ENCODE measurements at places on chromosomes 4 and X. TPM values are rescaled to one million over a fixed set of nuclear protein-coding genes. Genes with fewer than 3 reads are reported as not detected.

GRCh38 chr4:118790544-118790943 lies 45.4 kb downstream of the SEC24D start:
- no peak for DNase-seq

GRCh38 chr4:156981262-156981769 lies 9.7 kb upstream of the PDGFC start:
- DNase-seq, result no peak

DNA sequence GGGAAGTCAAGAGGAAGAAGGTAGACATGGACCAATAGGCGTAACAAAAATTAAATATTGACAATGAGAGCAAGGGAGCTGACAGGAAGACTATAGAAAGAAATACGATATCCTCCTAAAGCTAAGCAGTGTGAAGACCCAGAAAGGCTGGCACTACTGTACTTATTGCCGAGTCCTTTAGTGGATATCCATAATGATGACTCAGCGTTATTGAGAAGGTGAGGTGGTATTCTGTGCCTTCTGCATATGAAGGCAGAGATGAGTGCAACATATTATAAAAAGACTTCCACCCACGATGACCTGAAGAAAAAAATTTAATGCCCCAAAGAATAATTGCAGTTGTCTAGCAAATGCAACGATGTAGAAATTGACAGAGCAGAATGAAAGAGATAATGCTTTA lies 13.0 kb upstream of the MCF2 start:
- DNase-seq, result no peak

GRCh38 chrX:137432609-137433008 lies 133.3 kb upstream of the ZIC3 start:
- DNase-seq, result peak; percentile 32

DNA sequence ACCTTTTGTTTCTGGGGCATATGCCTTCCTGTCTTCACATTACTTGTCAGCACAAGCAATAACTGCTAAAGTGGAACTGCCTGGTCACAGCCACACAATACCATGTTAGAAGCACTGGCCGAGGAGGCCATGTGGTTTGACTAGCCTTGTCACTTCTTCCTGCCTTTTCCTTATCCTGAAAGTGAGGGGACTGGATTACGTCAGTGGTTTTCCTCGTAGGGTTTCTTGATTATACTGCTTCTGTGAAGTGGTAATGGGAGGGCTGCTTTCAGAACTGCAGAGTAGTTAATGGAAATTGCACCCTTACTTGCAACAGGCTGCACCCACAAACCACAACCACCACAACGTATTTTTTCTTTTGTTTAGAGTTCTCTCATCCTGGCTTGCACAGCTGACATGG lies 26.6 kb downstream of the ZRSR2 start:
- peak; percentile 52 for DNase-seq

DNA sequence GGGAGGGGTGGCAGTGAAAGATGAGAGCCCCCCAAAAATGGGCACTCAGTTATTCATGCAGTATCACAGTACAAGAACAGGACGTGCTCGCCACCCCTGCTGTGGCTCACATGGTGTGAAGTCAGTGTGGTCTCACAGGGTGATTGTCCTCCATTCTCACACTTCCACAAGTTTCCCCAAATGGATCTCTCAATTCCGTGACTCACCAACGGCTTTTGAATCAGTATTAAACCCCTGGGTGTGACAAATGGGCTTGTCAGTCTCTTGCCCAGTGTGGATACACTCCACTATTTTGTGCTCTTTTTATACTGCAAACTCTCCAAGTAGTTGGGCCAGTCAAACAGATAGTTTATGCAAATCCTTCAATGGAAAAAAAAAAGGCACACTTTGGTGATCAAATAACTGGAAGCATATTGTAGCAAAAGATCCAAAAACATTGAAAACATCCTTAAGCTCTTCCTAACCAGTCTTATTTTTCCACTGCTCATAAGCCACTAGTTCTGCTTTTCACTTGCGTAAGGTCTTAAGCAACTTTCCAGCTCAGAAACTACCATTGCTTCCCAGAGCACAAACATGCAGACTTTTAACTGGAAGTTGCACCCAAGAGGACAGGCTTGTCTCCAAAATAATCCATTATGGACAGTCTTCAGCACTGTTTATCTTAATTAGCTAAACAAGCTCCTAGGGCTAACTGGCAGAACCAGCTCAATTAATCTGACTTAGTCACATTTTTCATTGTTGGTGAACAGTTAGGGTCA lies 365.7 kb downstream of the PPP3CA start:
- DNase-seq, result no peak

DNA sequence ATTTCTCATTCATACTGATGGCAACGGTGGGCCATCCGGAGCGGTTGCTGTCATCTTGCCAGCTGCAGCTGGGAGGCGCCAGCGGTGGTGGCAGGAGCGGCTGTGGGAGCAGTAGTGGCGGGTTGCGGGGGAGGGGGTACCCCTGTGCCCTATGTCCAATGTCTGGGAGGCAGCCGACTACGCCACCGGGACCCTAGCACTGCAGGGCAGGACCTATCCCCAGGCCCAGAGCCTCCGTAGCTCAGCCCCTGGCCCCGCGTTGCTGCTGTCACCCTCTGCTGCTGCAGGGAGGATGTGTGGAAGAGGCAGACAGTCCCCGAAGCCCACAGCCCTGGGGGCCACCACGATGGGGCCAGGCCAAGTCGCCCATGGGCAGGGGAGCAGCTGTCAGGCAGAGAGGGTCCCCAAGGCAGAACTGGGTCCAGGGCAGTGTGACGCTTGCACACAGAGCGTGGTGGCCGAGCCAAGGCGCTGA lies 10.0 kb upstream of the SPP1 start:
- no peak for DNase-seq

DNA sequence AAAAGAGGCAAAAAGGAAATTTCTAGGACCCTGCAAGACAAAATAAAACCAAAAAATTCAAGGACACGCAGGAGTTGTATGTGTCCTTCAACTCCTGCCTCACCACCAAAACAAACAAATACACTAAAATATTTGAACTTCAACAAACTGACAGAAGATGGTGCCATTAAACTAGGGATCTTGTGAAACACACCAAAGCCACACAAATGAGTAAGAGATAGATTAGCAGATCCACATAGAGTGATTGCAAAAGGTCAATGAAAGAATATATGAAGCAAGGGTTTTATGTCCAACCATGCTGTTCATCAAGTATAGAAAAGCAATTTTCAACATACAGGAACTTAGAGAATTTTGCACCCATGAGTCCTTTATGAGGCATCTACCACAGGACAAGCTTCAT lies 40.1 kb upstream of the SCML1 start:
- no peak for DNase-seq

DNA sequence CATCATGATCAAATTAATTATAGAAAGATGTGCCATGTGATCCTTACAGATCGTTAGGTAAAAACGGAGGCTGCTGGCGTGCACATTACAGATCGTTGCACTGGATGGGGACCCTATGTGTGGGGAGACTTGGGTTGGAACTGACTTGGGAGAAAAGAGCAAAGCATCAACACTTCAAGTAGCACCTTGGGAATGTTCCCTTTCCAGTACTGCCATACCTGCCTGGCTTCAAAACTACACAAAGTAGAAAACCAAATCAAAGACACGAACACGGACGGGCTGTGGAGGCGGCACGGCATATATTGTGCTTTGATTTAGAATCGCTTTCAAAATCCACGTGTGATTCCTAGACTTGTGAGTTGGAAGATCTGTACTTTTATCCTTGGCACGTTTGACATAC lies 898 bp downstream of the CMC4 start:
- DNase-seq, result peak; percentile 8

DNA sequence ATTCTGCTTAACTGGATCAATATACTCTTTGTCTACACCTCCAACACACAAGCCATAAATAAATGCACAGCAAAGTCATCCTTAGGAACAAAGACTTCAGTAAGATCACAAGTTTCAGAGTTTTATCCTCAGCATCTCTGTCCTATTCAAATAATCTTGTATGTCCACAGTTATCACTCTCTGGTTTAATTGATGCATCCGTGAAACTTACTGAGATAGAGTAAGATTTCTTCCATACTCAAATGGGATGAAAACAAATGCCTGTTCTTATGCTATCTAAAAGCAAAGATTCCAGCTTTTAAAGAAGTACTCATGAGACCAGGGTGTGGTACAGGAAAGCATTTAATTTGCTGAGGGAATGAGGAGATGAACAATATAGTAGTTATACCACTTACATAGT lies 184.6 kb upstream of the SLC7A11 start:
- no peak for DNase-seq

DNA sequence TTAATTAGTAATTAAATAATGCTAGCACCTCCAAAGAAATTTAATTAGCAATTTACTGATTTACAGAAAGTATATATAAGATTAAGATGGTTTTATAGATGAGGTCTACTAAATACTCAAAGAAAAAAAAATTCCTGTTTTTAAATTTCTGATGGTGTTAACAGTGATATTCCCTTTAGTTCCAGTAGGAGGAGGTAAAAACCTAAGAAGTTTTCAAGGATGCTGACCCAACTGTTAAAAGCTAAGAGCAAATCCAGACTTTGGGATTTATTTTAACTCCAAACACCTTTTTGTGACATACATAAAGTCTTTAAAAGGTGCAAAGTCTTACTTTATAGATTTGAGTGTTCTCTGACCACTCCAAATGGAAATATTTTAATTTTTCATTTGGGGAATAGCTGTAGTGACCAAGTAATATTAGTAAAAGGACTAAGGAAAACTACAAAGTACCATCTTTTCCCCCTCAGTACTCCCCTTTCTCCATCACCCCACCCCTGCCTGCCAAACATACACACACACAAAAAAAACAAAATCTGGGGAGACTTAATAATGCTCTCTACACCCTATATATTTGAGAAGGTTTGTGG lies 34.2 kb upstream of the CSN1S1 start:
- DNase-seq, result no peak

- no peak for DNase-seq
Measured at GRCh38 chrX:106811131-106811910, 8.8 kb downstream of the TBC1D8B start.

DNA sequence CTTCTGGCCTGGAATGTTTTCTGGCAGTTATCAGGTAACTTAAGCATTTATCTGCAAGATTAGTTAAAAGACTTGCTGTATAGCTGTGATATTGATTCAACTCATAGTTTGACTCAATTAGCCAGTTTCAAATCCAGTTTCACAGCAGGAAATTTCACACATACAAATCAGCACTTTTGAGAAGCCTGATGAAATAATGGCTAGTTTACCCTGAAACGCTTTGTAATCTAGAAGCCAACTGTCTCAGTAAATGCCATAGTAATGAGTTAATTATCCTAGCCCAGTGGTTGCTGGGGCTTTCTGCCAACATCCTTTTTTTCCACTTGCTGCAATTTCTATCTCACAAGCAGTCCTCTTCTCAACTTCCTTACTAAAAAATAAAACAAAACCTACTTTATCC lies 53.1 kb downstream of the ARHGEF38 start:
- DNase-seq, result no peak

DNA sequence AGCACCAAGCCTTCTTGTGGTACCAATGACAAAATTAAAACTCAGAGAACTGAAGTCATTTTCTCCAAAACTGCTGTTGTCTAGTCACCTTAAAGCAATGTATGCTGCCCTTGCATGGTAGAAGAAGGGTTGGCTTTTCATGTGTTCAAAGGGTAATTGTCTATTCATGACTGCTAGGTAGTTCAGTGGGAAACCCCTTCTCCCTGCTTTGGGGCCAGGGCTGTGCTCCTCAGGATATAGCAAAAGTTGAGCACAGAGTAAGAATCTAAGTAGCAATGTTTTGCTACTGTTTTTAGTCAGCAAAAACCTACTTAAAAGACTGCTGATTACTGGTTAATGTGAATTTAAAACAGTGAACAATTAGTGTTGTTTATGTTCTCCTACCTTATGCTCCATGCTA lies 30.8 kb upstream of the FAM9B start:
- DNase-seq, result peak; percentile 5

DNA sequence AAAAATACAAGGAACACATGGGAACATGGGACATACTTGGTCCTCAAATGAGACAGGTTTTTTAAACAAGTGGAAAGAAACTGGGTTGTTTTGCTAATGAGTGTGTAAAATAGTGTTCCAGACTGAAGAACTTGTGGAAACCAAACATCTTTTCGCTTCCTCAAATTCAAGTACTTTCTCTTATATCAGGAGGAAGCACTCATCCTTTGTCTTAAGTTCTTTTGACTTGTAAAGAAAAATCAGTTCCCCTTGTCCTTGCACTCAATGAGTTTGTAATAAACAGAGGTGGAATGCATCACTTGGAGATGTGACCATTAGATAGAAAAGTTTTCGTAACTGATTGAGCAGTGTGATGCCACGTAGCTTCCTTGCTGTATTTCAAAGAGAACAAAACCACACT lies 101.1 kb downstream of the PHOX2B start:
- DNase-seq, result no peak

GRCh38 chrX:123860983-123861382 lies 1.1 kb downstream of the XIAP start:
- no peak for DNase-seq

DNA sequence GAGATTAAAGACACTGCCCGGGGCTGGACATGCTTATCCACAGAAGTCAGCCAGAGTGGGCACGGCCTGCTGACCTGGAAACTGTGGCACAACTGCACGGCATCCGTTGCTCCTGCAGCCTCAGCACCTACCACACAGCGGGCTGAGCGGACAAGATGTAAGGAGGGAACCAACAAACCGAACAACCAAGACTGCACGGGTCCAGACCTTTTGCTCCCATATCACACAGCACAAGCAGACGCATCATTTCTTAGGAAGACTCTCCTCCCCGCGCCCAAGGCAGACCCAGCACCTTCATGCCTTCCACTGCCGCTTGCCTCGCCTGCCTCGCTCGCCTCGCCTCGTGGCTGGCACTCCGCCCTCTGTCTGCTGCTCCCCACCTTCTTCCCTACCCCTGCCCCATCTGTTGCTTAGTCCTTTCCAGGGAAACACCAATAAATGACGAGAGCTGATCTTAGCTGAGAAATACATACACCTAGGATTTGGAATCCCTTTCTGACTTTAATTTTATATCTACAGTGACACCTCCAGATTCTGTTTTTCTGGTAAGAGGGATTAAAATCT lies 79.0 kb downstream of the AFAP1 start:
- no peak for DNase-seq

GRCh38 chrX:74931214-74931613 lies 6.0 kb upstream of the NEXMIF start:
- no peak for DNase-seq

GRCh38 chrX:153635788-153636668 lies 11.0 kb upstream of the DUSP9 start:
- DNase-seq, result peak; percentile 56

DNA sequence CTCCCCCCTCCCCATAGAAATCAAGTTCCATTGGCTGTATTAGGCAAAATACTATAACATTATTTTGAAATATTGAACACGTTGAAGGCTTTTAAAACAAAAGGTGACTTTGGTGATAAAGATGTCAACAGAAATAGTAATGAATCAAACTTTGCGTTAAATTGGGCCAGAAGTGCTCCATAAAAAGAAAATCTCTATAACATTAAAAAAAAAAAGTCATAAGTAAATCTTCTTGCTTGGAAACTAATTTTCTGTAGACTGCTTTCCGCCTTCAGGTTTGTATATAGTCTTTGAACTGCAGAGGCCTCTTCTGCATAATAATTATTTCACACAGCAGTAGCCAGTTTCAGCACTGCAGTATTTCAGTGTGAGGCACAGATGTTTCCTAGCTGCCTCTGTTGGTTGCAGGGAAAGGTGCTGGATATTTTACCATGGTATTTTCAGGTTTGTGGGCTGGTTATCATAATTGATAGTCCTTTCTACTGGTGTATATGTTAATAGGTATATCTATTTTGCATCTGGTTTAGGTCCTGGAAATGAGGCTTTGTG lies 158.9 kb downstream of the KDM6A start:
- DNase-seq, result no peak

The IL3RA gene
- total RNA-seq, result 0.63 TPM

The ACSL1 gene
- 17.1 TPM for total RNA-seq

The UGT2B17 gene
- not detected for total RNA-seq

The KIAA1210 gene
- not detected for total RNA-seq

The TCEAL9 gene
- total RNA-seq, result 1.5 TPM

The GCNA gene
- 3.1 TPM for total RNA-seq

The NPY1R gene
- not detected for total RNA-seq

The SLC4A4 gene
- not detected for total RNA-seq
